Stimulated activated CD4-positive, alpha-beta T cell treated with anti-CD3 and anti-CD28 coated beads, Interleukin-4, amount 100 ng/mL, for 24 hours (primary cell): ENCODE measurements at places on chromosomes 7 and 10.

- DNase-seq = no peak
Measured at GRCh38 chr7:39421661-39422060, 144.5 kb upstream of the YAE1 start.

- peak; percentile 19 for DNase-seq
Measured at GRCh38 chr7:129872054-129872453, 80.7 kb downstream of the UBE2H start.

- DNase-seq = no peak
Measured at GRCh38 chr7:140771826-140772225, 75.3 kb downstream of the NDUFB2 start.

DNA sequence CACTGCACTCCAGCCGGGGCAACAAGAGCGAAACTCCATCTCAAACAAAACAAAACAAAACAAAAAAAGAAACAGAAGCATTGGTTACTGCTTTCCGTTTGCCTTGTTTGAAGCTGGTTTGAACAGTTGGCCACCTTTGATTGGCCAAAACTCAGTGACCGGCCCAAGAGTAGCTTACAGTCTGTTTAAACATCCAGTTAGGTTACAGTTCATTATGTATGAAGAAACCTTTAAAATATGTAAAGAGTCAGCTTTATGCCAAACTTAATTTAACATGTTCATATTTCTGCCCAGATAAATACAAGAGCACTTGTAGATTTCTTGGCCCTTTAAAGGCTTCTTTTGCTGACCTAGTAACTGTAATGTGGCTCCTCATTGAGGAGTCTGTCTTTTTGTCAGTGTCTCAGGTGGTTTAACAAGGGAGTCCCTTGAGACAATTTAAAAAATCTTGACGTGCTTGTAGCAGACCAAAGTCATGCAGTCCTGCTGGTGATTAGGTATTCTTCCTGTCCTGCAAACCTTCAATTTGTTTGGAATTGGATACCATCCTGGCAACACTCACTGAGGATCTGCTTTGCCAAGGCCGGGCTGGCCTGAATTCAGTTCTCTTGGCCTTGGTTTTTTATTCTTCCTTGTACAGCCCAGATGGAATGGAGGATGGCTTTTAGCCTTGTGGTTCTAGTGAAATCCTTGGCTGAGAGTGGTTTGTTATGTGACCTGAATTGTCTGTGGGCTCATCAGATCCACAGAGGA is 128.9 kb downstream of the PLXDC2 start:
- no peak for DNase-seq

- no peak for DNase-seq
Measured at GRCh38 chr10:2935647-2936386, 131.5 kb upstream of the PFKP start.

GRCh38 chr7:35971133-35971891 is 170.5 kb downstream of the SEPTIN7 start:
- DNase-seq = no peak

DNA sequence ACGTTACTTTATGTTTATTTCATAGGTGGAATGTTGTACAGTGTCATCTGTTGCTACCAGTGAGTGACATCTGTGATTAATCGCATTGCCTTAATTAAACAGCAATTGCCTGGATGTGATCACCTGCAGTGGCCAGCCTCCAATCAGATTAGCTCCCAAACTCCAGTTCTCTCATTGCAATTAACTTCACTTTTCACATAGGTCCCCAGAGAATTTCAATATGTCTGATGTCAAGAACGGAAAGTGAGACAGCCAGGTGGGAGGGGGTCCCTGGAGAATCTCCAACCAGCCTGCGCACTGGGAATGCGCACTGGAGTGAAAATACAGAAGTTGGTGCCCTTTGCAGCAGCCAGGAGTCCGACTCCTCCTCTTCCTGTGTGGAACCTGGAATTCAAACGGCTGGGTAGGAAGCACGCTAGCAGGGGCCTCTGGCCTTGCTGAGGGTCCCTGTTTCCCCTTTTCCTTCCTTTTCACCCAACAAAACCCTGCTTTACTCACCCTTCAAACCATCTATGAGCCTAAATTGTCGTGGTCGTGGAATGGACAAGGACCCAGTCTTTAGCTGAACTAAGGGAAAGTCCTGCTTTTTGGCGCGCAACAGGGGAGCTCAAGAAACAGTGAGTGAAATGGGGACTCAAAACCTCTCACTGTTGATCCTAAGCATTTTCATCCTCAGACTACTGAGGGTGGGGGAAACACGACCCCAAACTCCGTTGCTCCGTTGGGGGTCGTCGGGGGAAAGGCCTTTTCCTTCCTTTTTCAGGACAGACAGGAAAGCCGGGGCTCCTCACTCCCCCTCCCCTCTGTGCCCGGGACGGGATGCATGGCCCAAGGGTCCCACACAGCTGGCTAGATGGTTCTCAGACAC is 1355.5 kb upstream of the LRRTM3 start:
- no peak for DNase-seq

- no peak for DNase-seq
Measured at GRCh38 chr7:105816266-105816843, 60.0 kb downstream of the ATXN7L1 start.

DNA sequence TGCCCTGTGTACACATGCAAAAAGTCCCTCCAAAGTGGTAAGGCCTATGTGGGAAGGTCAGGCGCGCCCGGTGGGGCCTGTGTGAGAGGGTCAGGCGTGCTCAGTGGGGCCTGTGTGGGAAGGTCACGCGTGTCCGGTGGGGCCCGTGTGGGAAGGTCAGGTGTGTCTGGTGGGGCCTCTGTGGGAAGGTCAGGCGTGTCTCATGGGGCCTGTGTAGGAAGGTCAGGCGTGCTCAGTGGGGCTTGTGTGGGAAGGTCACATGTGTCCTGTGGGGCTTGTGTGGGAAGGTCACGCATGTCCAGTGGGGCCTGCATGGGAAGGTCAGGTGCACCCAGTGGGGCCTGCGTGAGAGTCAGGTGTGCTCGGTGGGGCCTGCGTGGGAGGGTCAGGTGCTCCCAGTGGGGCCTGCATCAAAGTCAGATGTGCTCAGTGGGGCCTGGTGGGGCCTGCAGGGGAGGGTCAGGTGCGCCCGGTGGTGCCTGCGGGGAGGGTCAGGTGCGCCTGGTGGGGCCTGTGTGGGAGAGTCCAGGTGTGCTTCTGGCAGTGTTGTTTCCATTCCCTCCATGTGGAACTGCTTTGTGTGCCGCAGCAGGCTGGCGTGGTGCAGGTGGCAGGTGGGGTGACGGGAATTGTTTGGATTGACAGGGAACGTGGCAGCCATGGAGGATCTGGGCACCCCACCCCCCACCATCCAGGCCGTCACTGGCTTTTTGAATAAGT is 15.4 kb downstream of the LRRC27 start:
- DNase-seq = no peak

DNA sequence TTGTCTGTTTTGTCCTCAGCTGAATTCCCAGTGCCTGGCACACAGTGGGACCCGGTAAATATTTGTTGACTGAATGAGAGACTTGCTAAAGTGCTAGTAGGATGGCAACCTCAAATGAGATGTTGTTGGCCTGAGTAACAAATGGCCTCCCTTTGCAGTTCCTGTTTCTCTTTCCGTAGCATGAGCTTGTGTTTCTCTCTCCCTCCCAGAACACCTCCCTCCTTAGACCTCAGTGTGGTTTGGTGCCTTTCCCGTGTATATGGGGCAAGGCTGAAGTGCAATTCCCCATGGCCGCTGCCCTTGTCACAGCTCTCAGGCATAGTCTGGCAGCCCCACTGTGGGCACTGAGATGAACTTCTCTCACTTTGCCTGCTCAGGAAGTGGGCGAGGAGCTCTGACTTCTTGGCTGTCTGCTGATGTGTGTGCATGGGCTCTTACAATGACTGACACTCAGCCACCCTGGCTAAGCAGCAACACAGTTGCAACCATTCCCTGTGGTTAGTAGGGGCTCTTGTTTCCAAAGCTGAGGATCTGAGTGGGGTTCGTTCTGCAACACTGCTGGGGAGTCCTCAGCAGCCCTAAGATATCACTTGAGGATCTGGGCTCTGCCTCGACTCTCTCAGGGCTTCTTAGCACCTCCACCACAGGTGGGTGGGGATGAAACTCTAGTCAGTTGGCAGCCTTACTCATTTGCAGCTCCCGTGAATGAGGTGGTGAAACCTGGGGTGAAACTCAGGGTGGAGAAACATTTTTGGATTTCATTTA is 136.1 kb downstream of the ICA1 start:
- DNase-seq = peak; percentile 83

DNA sequence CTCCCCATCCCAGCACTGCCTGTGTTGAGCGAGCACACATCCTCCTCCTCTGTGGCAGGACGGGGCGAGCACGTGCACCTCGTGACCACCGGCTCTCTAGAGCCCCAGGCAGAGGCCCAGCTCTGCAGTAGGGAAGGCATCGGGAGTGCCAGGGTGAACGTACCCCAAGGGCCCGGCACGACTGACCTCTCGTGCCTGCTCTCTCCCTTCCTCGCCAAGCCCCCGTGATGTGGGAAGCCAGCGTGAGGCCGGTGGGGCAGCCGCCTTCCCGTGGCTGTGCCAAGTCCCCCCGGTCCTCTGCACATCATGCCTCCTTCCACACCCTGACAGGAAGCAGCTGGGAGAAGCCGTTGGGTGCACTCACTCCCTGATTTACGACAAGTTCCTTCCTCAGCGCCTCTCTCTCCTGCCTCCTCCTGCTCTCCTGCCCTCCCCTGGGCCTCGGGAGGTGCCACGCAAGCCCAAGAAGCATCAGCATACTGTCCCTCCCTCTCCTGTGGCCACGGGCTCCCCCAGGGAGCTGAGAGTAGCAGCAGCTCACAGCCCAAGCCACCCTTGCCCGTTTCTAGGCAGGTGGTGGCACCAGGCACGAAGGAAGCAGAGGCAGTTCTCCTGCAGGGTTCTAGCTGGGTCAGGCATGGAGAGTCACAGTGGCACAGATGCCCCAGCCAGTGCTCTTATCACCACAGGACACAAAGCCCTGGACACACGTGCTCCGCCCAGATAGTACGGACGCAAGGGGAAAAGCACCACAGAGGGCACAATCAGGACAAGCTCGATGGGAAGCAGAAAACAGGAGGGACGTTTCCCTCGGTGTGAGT is 47.0 kb downstream of the AMZ1 start:
- no peak for DNase-seq

DNA sequence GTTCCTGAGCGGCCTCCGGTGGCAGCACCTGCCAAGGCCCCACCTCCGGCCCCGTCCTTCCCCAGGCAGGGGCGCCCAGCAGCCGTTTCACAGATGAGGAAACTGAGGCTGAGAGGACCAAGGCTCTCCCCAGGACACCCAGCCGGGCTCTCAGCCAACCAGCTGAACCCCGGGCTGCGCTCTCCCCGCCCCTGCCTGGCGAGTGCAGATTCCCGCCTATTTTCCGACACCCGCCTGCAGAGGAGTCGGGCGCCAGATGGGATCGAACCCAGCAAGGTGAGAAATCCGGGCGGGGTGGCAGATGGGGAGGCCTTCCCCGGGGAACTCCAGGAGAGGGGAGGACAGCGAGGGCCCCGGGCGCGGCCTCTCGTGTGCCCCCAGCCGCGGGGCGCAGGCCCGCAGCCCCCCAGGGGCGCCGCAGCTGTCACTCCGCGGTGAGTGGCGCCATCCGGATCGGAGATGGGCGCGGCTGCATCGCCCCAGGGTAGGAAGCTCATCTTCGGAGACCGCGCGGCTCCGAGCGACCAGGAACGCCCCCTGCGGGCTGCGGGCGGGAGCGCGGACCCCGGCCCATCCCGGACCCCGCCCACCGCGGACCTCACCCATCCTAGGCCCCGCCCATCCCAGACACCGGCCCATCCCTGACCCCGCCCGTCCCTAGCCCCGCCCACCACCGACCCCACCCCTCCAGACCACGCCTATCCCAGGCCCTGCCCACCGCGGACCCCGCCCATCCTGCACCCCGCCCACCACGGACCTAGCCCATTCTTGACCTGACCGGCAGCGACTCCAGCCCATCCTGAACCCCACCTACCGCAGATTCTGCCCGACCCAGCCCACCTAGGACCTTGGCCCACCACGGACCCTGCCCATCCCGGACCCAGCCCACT is 90.3 kb downstream of the MICALL2 start:
- peak; percentile 11 for DNase-seq

GRCh38 chr10:69863580-69863979 is 61.9 kb downstream of the COL13A1 start:
- no peak for DNase-seq

DNA sequence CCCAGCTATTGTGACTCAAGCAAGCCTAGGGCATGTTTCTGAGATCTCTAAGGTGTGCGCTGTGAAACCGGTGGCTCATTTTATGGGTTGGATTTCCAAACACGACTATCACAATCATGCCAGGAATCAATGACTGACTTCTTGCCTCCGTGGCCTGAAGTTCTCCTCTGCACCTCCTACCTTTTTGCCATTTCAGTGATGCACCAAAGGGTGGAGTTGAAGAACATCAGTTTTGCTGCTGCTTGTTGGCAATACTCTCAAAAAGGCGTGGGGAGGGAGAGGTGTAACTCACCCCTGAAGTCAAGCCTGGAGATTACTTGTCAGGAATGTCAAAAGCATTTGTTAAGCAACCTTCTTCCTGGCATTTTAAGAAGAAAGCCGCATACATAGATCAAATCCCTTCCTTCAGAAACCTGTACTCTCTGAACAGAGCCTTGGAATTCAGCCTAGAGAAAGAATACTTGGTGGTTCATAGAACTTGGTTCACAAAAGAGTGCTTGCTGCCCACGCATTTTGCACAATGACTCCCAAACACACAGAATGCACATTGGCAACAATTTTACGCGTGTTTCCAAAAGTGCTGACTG is 41.0 kb downstream of the KIAA1217 start:
- no peak for DNase-seq

DNA sequence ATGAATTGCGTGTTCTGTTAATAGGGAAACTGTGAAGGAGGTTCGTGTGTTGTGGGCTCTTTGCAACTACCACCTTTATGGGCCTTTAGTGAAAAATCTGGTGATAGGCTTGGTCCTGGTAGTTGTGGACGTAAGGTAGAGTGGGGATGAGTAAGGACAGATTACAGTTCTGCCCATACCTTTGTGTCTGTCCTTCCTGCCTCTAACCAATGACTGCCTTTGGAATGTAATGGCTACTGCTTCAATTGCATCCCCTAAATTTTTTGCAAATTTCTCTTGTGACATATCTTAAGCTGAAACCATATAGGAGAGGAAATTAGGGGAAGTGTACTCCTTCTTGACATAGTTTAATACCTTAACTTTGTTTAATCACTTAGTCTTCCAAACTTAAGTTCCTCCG is 82.3 kb downstream of the ADK start:
- DNase-seq = no peak

DNA sequence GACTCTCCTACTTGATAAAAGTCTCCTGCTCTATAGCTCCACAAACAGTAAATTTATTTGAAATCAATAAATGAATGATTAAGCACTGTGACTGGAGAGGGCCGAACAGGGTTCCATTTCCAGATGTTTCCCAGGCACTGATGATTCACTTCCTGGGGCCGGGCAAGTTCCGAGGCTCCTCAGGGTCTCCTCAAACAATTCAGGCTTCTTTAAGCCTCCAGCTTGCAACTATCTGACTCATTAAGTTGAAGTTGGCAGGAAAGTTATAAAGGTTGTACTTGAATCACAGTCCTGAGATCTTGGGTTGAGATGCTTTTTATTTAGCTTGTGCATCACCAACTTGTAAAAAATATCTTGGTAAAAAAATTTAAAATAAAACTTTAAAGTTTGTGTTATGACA is 612.9 kb downstream of the DNAJB6 start:
- no peak for DNase-seq

DNA sequence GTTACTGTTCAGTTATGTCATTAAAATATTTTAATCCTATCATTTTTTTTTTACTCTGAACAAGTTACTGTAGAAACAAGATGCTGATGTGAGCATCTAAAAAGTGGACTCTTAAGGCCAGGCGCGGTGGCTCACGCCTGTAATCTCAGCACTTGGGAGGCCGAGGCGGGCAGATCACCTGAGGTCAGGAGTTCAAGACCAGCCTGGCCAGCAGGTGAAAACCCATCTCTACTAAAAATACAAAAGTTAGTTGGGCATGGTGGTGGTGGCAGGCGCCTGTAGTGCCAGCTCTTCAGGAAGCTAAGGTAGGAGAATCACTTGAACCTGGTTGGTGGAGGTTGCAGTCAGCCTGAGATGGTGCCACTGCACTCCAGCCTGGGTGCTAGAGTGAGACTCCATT is 2.9 kb downstream of the WAC start:
- DNase-seq = no peak
